ENCODE measurements at places on chromosomes 5 and 9.

DNA sequence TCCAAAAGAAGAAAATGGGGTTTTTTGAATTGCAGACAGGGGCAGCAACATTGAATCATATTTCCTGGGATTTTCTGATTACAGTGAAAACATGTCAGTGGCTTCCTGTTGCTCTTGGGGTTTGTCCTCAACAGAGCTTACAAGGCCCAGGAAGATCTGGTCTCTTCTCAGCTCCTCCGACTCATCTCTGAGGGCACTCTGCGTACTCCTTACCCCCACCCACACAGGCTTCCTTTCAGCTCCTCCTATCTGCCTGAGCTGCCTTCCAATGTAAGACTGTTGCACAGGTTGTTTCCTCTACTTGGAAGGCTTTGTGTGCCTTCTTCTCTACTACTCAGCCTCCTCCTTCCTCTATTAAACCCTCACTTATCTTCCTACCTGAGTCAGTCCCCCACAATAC, 245.1 kb upstream of the MEF2C start:
- DNase-seq, result peak; percentile 19

DNA sequence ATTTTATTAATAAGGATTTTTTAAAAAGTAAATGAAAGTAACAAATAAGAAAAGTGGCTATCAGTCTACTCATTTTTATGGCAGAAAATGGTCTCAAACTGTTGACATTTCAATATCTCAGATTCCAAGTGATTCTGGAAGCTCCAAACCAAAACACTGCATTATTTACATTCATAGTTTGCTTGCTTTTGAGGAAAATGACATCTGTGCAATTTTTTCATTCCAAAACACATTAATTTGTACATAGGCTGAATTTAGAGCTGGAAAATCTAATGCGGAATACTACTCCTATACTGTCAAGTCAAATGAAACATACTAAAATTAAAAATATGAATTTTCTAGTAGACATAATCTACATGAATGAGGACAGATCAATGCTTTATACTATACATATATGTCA, 1047.6 kb downstream of the CDH9 start:
- DNase-seq, result no peak

DNA sequence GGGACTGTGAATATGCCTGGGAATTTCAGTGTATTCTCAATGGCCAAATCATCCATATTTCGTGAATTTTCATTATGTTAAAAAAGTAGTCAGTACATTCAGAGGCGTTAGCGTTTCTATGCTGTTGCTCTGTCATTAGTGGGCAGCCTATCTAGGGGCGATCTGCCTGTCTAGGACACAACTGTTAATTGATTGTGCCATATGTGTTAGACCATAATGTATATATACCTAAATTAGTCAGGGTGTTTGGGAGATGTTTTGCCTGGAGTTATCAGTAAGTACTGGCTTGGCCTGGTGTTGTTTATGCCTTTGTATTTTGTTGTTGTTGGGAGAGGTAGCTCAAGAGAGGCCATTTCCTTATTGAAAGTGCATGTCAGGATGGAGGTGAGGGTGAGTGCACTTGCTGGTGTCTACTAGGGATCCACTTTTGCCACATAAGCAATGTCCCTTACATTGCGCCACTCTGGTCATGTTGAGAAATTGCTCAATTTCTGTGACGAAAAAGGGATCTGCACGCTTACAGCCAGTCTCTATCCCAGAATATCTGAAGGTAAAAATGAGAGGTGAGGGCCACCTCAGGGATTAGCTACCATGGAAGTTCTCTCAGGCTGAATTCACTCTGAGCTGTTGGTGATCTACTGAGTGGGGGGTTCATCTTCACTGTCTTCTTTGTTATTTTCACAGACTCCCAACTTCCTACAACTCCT, 123.3 kb downstream of the ST8SIA4 start:
- no peak for DNase-seq

- no peak for DNase-seq
These were observed 9.2 kb downstream of the TSPAN17 start for GRCh38 chr5:176656467-176656990.

- no peak for DNase-seq
These were observed 101.6 kb upstream of the PCA3 start for GRCh38 chr9:76662476-76663281.

DNA sequence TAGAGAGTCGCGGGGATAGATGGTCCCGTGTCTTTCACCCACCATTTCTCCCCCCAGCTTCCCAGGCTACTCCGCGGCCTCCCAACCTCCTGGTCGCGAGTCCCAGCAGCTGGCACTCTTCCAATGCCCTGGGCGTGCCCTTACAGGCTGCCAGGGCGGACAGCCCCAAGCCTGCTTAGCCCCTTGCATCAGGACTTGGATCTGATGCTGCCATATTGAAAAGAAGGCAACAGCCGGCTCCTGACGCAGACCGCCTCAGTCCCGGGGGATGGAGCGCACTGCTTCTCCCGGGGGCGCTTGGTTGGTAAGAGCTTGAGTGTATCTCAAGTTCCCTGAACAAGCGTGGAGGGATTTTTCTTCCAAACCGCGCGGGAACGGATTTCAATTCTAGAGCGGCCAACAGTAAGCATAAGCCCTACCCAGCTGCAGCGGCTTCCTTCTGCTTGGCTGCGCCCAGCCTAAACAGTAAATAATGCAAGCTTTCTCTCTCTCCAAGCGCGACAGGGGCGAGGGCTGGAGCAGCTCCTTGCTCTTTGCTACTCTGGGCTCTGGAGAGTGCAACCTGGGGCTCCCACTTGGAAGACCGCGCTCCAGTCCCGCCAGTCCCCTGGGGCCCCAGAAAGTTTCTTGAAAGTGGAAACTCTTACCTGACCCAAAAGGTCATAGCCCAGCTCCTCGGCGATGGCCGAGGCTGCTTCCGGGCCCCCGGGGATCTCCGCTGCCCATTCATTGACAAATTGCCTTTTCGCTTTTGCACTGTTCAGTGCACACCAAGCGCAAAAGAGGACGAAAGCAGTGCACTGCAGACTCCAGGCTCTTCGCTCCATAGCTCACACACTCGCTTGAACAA, 607 bp downstream of the PCSK1 start:
- DNase-seq, result no peak

GRCh38 chr9:89154651-89155336, 23.8 kb downstream of the SHC3 start:
- no peak for DNase-seq

DNA sequence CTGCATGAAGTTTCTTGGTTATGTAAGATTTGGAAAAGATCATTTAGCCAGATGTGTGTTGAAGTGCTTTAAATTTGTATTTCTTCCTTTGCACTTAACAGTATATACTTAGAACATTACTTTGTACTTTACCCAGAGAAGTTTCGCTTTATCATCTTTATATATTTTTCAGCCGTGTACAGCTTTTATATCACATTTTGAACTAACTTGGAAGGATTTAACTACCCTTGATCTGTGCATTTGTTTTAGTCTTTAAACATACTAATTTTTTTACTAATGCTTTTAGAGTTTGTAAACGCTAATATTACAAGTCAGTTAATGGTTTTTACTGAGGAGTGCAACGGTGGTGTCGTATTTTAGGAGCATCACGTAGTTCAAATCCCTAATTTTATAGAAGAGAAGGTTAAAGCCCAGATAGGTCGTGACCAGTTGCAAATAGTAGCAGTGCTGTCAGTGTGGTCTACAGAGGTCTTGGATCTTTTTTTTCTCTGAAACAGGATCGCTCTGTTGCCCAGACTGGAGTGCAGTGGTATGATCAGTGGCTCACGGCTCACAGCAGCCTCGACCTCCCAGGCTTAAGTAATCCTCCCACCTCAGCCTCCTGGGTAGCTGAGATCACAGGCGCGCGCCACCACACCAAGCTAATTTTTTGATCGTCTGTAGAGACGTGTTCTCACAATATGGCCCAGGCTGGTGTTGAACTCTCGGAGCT, 2.0 kb downstream of the MATR3 start:
- DNase-seq, result peak; percentile 31

GRCh38 chr9:125176636-125177035, 13.0 kb downstream of the PPP6C start:
- no peak for DNase-seq

DNA sequence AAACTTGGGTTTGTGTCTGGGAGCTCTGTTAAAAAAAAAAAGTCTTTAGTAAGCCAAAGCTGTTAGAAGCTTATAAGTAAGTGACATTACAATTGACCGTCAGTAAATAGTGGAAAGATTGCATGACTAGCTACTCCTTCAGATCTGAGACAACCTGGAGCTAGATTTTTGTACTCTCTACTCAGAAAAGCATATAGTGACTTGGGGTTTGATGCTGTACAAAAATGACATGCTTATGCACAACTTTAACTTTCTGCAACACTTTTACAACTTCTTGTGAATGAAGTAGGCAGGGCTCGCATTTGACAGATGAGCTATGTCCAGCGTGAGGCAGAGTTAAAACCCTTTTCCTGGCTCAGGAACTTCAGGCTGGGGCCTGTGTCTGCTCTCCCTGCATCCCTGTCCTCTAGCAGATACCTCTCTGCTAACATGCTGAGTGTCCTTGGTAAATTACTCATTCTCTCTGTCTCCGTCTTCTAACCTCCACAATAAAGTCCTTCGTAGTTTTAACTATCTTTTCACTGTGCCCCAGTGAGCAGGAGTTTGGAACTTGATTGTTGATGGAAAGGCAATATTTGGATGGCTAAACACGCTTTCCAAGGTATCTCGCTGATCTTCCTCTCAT, 471 bp upstream of the GHR start:
- DNase-seq, result no peak

DNA sequence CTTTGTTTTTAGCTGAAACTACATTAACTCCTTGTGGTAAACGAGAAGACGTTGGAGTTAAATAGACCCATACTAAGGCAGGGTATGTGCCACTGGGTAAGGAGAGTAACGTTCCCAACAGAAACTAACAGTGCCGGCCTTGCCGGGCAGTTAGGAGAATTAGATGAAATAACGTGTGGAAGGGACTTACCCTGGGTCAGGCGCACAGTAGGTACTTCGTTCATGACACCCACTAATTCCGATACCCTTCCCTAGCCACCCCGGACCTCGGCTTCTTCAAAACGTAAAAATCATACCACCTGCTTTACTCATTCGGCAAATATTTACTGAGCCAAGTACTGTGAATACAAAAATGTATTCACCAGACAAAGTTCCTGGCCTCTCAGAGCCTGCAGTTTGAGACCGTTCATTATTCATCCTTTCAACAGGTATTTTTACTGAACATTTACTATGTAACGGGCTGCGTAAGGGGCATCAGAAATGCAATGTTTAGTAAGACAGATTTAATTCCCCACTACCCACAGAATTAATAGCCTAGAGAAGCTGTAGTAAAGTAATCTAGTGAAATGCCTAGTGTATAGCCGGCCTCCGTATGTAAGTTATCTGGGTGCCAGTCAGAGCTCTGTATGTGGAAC, 3.2 kb upstream of the SMIM23 start:
- DNase-seq, result no peak

DNA sequence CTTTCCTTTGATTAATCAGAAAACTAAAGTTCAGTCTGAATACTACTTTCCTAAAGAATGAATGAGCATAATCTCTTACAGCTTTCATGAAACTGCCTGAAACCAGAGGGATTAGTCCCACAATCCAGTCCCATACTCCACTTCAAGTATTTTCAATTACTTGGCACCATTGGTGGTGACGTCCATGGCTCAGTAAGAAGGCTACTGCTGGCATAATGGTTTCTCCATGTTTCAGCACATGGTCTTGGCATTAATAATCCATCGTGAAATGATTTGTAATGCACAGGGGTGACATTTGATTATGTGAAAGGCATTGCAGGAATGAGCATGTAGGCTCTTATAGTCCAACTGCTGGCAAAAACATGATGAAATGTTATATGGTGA, 23.4 kb downstream of the LIX1 start:
- no peak for DNase-seq

Measured in lung (tissue), 17 donors.